Pancreas (tissue), 10 donors: ENCODE measurements at places on chromosomes 6 and 20. TPM values are rescaled to one million over a fixed set of nuclear protein-coding genes. Genes with fewer than 3 reads are reported as not detected.

The PPP1R14C gene
- total RNA-seq, result 0.09 TPM

The DACT2 gene
- total RNA-seq, result 6.5 TPM

The RHAG gene
- not detected for total RNA-seq

The IL17F gene
- not detected for total RNA-seq

The C20orf173 gene
- not detected for total RNA-seq

The PHF1 gene
- total RNA-seq, result 44.9 TPM

The BPIFB4 gene
- not detected for total RNA-seq

The PAX1 gene
- not detected for total RNA-seq

The SRMS gene
- total RNA-seq, result not detected

The FUT9 gene
- 2.5 TPM for total RNA-seq

The MMP24 gene
- 2.0 TPM for total RNA-seq
